ENCODE measurements at places on chromosomes 3 and 15. TPM values are rescaled to one million over a fixed set of nuclear protein-coding genes. Genes with fewer than 3 reads are reported as not detected.

SLC22A13 gene
- not detected for total RNA-seq

- peak; percentile 71 for DNase-seq
These were observed 736 bp downstream of the ARHGEF26 start for GRCh38 chr3:154121701-154122551.

ITIH1 gene
- not detected for total RNA-seq

GRCh38 chr3:120281261-120281660, 3.8 kb downstream of the GPR156 start:
- DNase-seq = no peak

RPUSD2 gene
- total RNA-seq = 10.8 TPM

C3orf70 gene
- 8.5 TPM for total RNA-seq

- peak; percentile 74 for DNase-seq
These were observed 57.5 kb upstream of the KLF13 start for GRCh38 chr15:31268911-31269784.

DNA sequence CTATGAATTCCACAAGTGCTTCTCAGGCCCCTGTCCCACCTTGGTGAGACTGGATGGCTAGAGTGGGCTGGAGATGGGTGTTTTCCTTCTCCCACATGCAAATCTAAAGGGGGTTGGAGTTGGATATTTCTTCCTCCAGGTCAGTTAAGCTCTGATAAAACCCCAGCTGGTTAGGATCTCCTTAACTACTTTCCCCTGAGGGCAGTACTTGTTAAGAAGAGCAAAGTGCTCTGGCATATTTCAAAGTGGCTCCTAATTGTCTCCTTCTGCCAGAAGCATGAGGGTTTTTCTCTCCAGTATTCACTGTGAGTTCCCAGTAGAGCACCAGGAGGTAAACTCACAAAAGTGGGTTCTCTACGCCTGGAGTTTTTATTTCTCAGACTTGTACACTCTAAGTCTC, 31.4 kb downstream of the COL6A6 start:
- DNase-seq = no peak

PRICKLE2 gene
- total RNA-seq = 13.2 TPM

DNAH12 gene
- total RNA-seq = not detected

DNA sequence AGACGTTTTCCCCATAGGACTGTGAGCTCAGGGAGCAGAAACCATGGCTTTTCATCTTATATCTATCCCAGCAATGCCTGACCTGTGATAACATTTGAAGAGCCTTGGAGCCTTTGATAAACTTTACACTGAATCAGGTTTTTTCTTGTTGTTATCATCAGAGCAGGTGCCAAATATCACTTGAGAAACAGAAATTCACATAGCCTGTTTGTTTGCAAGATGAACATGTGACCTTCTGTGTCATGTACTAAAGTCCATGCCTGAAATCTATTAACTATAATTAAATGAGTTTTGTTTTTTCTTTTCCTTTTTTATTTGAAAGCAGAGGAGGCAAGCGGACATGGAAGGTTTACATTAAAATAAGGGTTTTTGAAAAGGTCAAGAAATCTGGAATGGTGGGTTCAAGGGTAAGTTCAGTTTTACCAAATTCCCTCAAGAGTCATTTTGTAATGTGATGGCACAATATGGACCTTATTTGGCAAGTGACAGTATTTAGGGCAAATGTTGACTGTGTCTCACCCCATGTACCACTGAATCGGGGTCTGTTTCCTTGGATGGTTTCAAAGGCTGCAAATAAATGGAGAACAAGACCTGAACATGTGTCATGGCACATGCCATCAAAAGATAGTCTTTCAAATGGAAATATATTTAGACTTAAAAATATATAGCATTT, 90.7 kb downstream of the NEK10 start:
- DNase-seq = no peak

DNA sequence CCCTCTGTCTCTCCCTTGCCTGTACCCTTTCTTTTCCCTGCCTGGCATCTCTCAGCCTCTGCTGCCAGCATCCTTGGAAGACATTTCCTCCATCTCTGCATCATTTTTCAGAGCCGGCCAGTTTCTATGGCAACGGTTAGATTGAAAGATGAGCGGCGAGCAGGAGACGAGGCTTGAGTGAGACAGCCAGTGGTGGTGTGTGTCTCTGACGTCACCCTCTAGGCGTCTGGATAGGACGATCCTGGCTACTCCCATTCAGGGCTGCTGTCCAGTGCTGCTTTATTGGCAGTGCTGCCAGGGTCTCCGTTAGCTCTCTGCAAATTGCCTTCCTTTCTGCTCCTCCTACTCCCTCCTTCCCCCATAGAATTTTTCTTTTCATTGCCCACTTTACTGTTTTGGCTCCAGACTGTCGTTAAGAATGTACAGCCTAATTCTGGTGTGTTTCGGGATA, 57.9 kb downstream of the TRAK1 start:
- no peak for DNase-seq

DNA sequence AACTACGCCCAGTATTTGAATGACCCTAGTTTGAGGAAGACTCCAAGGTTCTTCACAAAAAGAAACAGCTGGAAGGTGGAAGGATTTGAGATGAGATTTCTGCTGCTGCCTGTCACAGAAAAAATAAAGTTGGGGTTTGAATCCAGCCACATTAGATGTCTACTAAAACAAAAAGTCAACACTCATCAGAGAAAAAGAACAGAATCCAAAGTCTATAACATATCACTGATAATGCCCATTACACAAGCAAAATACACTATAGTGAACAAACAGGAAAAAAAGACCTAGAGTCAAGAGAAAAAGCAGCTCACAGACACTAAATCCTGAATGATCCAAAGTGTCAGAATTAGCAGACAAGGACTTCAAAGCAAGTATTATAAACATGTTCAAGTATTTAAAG, 56.0 kb downstream of the RFX7 start:
- DNase-seq = no peak

KBTBD13 gene
- total RNA-seq = not detected

CCDC39 gene
- not detected for total RNA-seq

DNA sequence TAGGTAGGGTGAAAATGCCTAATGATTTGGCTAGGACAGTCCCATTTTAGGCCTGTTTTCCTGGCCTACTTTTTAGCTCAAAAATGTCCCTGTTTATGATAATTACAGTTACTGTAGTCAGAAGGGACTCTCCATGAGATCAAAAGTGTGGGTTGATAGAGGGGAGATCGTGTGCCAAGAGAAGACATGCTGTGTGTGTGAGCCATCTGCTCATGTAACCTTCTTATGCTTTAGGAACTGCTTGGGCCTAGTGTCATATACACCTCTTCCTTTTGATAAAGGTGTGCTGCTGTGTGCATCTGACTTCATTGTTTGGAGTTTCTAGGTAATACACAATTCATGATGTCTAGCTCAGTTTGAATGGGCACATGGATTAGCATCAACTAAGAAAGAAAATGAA, 786.5 kb downstream of the PDCD6IP start:
- DNase-seq = no peak

GRCh38 chr15:69484837-69485236, 32.2 kb downstream of the RPLP1 start:
- no peak for DNase-seq
